RKO (cell line): ENCODE measurements at places on chromosomes 1 and 21.

DNA sequence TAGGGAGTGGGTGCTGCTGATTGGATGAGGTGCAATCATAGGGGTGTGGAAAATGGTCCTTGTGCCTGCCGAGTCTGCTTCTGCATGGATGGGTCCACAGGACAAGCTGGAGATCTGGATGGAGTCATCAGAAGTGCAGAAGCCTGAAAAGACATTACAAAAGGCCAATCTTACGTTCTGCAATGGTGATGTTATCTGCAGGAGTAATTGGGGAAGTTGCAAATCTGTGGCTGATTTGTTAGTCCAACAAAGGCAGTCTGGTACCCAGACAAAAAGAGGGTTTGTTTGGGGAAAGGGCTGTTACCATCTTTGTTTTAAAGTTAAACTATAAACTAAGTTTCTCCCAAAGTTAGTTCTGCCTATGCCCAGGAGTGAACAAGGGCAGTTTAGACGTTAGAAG, 166.5 kb downstream of the PGBD5 start:
- DNase-seq, result no peak

- no peak for DNase-seq
Measured at GRCh38 chr1:94125551-94126514, 4.9 kb upstream of the ABCA4 start.

GRCh38 chr1:55500601-55501000, 285.4 kb upstream of the USP24 start:
- no peak for DNase-seq

- DNase-seq, result no peak
Measured at GRCh38 chr1:100869996-100870395, 24.6 kb downstream of the EXTL2 start.

DNA sequence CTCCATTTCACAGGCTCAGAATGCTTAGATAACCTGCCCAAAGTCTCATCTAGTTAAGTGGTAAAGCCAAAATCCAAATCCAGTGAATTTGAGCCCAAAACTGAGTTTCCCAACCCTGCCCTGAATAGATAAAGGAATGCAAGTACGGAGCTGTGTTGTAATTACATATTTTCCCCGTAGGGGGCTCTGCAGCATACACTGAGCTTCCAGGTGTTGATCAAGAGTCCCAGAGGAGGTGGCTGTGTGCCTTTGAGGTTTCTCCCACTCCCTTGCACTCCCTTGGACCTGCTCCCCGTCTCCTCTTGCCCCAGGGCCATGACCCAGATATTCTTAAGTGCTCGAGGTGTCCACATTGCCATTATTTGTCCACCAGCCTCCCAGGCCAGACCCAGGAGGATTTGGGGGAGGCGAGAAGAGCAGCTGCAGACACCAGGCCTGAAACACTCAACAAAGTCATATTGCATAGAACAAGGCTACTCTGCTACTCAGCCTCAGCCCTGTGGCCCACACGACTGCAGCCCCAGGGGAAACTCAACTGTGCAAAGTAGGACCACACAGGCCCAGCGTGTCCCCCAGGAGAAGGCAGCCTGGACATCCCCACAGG, 18.4 kb upstream of the LY9 start:
- DNase-seq, result peak; percentile 32

- DNase-seq, result no peak
Measured at GRCh38 chr1:65213271-65214023, 65.4 kb downstream of the AK4 start.

DNA sequence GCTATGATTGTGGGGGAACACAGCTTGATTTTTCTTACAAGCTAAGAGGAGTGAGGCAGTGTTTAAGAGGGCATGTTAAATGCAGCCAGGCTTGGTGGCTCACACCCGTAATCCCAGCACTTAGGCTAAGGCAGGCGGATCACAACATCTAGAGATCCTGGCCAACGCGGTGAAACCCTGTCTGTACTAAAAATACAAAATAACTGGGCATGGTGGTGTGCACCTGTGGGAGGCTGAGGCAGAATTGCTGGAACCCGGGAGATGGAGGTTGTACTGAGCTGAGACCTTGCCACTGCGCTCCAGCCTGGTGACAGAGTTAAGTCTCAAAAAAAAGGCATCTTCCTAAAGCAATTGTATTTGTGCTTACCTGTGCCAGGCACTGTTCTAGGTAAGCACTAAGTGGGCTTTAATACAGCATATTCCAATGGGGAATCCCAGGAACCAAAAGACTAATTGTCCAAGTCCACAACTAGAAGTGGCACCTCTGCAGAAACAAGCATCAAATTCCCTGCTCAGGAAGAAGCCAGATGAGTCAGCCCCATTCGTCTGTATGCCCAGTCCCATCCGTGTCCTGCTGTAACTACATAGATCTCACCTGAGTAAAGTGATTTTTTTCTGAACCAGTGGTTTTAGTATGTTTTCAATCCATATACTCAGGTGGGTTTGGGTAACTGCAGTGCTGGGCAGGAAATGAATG, 4.6 kb downstream of the RCC1 start:
- peak; percentile 85 for DNase-seq

DNA sequence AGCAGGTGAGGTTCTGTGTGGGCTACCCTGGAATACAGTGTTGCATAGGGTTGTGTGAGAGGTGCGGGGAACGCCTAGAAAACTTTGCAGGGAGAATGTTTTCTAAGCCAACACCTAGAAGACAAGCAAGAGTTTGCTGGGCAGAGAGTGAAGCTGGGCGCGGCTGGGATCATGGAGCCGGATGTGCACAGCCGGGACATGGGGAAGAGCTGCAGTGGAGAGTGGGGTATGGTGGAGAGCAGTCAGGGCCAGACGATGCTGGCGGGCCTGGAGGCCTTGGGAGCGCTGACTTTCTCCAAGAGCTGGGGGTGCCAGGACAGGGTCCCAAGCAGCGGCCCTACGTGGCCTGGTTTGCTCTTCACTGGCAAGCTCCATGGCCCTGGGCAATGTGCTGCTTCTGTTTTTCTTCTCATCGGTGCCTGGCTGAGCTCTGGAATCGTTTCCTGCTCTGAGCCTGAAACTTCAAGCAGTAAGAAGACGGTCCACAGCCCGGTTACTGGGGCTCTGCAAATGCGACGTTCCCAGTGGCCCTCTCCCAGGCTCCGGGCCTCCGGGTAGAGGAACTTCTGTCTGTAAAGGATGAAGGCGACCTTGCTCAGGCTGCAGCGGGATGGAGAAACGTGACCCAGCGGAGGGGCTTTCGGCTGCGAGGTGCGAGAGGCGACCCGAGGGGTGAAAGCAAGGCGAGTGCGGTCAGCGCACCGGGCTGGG, 51.9 kb upstream of the CD34 start:
- DNase-seq, result no peak

- no peak for DNase-seq
Measured at GRCh38 chr1:65630855-65631254, 161.8 kb upstream of the PDE4B start.

GRCh38 chr1:96346719-96347118, 374.9 kb upstream of the PTBP2 start:
- DNase-seq, result no peak

DNA sequence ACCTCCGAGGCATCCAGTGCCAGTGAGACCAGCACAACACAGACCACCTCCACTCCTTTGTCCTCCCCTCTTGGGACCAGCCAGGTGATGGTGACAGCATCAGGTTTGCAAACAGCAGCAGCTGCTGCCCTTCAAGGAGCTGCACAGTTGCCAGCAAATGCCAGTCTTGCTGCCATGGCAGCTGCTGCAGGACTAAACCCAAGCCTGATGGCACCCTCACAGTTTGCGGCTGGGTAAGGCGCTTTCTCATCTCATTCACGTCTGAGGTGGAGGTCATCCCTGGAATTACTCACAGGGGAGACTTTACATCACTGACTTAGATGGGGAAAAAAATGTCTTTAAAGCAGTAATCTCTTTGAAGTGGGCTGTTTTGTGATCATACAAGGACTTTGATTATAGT, 106.3 kb downstream of the CD247 start:
- DNase-seq, result no peak

DNA sequence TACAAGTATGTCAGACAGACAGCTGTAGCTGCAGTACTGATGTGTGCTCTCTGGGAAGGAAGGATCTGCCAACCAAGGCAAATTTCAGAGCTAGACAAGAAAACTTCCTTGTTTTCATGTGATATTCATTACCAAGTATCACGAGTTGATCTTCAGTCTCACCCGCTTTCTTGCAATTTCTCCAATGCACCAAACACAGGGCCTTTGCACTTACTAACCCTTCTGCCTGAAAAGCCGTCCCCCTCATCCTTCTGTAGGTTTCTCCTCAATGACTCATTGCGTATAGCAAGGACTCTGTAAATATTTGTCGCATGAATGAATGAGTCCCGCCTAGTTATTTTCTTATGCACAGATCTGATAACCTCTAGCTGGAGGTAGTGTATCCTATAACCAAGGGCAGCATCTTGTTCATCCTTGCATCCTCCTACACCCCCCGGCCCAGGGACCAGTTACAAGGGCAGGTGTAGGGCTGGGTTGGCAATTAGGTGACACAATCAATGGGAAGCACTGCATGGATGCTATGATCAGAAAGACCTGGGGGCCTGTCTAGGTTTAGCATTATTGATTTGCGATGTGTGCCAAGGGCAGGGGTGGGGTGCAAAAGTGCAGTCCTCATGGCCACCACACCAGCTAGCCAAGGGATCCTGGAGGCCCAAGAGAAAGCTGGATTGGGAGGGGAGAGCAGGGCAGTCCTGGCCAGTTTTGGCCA, 51.4 kb upstream of the GPR157 start:
- DNase-seq, result peak; percentile 60

- DNase-seq, result no peak
Measured at GRCh38 chr1:10257851-10258250, 47.5 kb downstream of the KIF1B start.

GRCh38 chr1:19007491-19008441, 51.3 kb upstream of the IFFO2 start:
- no peak for DNase-seq

- DNase-seq, result no peak
Measured at GRCh38 chr1:16137890-16138467, 17.9 kb downstream of the EPHA2 start.

DNA sequence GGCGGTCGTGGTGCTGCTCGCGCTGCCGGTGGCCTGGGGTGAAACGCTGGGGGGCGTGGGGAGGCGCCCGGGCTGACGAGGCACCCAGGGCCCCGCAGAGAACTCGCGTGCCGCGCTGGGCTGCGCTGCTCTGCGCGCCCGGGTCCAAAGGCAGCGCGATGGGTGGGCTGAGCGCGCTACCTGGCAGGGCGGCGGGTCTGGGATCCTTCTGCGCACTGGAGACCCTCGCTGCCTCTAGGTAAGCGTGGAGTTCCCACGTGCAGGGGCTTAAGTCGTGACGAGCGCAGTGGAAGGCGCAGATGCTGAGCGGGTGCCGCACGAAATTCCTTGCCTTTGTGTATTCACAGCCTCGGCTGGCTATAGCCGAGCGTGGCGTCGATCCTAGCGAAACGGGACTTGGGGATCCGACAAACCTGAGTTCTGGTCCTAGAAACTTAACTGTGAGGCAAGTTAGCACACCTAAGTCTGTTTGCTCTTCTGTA, 24.6 kb downstream of the CR1L start:
- DNase-seq, result no peak

DNA sequence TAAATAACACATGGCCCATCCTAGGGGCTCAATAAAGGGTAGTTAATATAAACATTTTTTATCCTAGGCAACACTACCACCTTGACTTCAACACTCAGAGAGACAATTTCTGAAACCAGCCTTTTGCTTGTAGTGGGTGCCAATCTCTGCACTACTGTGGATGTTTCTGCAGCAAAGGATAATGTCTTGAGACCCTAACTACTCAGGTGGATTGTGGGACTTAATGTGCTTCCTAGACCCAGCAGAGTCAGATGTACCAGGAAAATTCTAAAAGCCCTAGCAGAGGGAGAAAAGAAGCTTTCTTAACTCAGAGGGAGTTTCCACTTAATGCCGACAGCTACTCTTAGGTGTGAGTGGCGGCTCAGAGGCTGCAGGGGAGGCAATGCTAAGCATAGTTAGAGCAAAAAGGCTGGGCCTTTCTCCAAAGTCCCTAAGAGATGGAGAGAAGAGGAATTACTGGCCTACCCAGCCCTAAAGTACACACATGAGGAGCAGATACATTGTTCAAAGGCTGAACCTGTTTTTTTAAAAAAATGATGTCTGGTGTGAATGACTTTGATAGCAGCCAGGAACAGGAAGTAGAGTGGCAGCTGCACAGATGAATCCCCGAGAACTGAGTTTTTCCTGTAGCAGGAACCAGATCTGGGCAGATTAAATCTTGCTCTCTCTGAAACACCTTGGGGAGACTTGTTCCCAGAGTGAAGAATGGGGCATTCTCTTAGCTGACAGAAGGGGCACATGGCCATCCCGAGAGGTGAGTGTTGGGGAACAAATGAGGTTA, 33.5 kb upstream of the ABCD3 start:
- DNase-seq, result no peak

- no peak for DNase-seq
Measured at GRCh38 chr1:212500983-212501382, 68.3 kb downstream of the NENF start.

DNA sequence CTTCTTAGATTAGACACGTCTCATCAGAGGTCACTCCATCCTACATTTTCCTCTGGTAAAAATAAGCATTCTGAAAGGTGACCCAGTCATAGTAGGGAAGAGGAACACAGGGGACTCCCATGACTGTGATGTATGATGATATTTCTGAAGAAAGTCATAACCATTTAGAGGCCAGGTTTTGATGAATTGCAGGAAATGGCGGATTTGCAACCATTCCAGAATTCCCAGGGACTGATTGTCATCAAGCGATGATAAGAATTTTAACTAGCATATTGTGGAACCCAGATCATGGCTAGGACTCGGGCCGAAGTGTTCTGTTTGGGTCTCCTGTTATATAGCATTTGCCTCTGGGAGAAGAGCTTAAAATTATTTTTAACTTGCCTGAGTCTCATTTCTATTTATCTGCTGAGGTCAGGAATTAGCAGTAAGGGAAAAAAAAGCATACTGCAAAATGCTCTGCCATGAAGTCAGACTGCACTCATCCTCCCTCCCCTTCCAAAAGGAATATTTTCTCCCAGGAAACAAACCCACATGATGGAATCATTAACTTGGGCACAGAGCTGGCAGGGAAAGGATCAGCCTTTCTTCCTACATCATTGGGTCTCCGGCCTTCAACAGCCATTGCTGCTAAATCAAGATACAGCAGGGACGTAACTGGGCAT, 286.7 kb downstream of the HLX start:
- DNase-seq, result no peak

DNA sequence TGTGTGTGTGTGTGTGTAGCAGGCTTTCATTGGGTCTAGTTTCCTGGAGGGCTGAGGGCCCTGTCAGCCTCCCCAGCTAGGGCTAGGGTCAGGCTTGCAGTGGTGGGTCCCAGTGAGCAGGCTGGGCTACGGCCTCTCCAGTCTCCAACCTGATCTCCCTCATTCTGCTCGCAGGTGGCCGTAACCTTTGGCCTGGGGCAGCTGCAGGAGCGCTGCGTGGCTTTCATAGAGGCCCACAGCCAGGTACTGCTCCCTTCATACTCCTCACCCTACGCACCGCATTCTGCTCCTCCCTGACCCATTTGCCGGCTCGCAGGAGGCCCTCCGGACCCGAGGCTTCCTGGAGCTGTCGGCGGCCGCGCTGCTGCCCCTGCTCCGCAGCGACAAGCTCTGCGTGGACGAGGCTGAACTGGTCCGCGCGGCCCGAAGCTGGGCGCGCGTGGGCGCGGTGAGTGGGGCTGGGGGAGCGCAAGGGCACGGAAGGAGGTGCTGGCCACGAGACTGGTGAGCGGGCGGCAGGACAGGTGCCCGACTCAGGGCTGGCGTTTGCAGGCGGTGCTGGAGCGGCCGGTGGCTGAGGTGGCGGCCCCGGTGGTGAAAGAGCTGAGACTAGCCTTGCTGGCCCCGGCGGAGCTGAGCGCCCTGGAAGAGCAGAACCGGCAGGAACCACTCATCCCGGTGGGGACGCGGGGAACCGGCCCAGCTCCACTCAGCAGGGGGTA, 4.7 kb downstream of the BTBD19 start:
- DNase-seq, result no peak

GRCh38 chr1:20220036-20220435, 33.7 kb upstream of the PLA2G2C start:
- DNase-seq, result no peak

- no peak for DNase-seq
Measured at GRCh38 chr1:207486198-207486597, 9.8 kb upstream of the CR1 start.
